Activated CD4-positive, alpha-beta T cell treated with anti-CD3 and anti-CD28 coated beads for 24 hours (primary cell): ENCODE measurements at places on chromosomes 6 and 20.

DNA sequence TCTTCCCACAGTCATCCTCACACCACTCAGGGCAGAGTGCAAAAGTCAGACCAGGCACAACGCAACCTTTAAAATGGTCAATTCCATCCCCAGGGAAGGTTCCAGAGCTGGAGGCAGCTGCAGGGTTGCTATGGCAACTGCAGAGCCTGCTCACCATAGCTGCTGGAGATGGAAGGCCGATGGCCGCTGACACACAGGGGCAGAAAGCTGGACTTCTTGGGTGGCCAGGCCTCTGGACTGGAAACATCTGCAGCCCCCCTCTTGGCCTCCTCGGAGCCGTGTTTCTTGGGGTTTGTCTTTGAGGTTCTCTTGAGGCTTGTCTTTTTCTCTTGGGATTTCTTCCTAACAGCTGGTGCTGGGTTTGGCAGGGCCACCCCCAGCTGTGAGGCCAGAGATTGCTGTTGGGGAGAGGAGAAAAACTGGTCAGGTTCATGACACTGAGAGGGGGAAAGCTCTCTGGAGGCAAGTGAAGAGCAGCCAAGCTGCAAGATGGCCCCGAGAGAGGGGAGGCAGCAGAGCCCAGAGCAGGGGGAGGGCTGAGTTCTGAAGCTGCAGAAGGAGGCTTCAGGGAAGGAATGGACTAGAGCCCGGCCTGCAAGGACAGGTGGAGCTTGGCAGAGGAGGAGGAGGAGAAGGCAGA lies 10.2 kb downstream of the BNIP5 start:
- no peak for DNase-seq

GRCh38 chr6:158819213-158819976 lies at the start of gene EZR:
TSS of gene EZR (minus strand) at chr6:158819368. CDS start at chr6:158818093, 1,275 bp downstream.
- DNase-seq = peak; percentile 79

GRCh38 chr6:53494076-53494475 lies 50.8 kb downstream of the GCLC start:
- DNase-seq = no peak

GRCh38 chr6:31749301-31750036 lies 9.7 kb downstream of the MSH5 start:
- DNase-seq = no peak

DNA sequence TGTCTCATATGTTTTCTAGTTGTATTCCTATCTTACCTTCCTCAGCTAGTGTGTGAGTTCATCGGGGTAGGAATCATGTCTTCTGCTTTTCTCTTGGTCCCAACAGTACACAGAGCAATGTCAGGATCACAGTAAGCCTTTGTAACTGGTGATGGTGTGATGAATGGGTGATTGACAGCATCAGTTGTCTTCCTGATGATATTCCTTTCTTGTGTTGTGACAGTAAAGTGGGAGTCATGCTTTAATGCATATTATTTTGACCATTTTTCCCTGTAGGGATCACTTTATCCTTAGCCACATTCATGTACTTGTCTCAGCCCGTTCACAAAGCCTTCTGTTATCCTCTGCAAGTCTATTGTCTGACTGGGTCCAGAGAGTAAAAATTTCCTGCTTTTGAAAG lies 501.7 kb downstream of the UTRN start:
- no peak for DNase-seq

- no peak for DNase-seq
Observed at GRCh38 chr6:127791779-127792528, 108.9 kb downstream of the THEMIS start.

GRCh38 chr6:152402791-152403190 lies 234.4 kb downstream of the SYNE1 start:
- DNase-seq = no peak

GRCh38 chr6:44453146-44453545 lies 65.6 kb downstream of the CDC5L start:
- no peak for DNase-seq
